ENCODE measurements at places on chromosomes 5 and 9.
A peak's percentile ranks its signal among the peaks of the same experiment; 100 is the strongest.

GRCh38 chr9:32350682-32351081 is 33.8 kb upstream of the ACO1 start:
- no peak for DNase-seq

DNA sequence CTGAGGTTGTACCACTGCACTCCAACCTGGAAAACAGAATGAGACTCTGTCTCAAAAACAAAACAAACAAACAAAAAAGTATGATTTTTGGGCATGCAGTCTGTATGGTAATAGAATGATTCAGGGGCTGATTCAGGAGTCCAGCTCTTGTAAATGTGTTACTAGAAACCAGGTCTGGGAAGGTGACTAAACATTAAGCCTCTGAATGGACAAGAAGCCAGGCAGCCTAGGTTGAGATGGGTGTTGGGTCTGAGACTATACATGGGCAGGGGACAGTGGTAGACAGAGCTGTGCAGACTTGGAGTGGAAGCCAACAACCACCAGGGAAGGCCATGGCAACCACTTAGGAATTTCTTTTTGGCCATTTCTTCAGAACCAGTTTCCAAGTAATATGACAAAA is 64.9 kb upstream of the TLE1 start:
- no peak for DNase-seq

DNA sequence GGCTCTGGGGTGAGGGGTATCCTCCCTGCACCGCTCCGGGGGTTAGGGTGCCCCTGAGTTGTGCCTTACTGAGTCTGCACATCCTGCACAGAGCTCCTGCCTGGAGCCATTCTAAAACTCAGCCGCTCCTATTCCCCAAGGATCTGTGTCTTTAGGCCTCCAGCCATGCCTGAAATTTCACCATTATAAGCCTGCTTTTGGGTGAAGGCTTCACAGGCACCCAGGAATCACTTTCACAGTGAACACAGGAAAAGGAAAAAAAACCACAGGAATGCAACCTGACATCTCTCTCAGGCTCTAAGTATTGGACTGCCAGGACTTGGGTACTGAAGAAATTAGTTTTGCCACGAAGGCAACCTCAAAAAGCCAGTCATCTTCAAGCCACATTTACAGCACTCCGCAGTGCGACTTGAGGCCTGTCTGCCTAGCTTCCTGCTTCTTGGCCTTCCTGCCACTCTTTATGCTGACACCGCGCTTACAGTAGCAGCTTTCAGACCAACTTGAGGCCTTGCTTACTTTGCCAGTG is 30.9 kb downstream of the GALNT10 start:
- DNase-seq = peak; percentile 79

- peak; percentile 19 for DNase-seq
Measured at GRCh38 chr5:61280205-61280604, 51.9 kb upstream of the ZSWIM6 start.

- DNase-seq = no peak
Measured at GRCh38 chr9:110319781-110320492, 17.7 kb downstream of the TXNDC8 start.

DNA sequence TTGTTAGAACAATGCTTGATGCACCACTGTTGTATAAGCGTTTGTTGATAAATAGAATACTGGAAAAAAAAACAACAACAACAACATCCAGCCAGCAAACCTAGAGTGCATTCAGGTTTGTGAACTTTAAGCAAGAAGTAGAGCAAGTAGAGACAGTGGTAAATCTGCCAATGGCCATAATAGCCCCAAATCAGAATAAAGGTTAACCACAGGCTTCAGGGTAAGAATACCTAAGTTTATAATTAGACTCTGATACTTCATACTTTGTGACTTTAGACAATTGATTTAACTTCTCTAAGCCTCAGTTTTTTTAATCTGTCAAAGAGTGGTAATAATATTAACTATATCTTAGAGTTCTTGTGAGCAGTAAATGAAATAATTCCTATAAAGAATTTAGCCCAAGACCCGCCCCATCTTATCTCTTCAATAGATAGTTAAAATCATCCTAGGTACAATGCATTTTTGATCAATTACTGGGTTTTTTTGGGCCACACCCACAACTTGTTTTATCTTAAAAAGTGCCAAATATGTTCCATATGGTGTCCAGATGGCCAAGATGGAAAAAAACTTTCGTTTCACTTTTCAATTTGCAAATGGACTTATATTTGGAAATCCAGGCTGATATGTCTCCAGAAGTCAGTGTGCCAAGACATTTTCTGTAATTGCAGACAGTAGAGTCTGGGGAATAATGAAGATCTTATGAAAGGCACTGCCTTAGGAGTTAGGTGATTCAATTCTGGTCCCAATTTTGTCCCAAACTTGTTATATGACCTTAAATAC is 24.5 kb upstream of the DPYSL3 start:
- no peak for DNase-seq

DNA sequence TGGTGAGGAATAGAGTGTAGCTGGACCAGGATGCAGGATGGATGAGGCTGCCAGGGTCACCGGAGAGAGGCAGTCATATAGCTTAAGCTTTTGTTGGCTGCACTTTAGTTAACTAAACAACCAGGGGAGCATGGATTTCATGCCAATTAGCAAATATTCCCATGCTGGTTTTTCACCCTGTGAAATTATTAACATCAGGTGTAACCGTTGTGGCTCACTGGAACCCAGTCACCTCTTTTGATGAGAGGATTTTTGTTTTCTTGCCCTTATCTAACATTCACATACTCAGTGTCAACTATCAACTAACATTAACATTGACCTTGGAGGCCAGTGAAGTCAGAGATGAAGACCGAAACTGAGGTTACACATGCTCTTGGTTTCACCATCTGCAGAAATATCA is 97.2 kb upstream of the BASP1 start:
- no peak for DNase-seq

GRCh38 chr9:107237873-107238272 is 45.2 kb upstream of the RAD23B start:
- no peak for DNase-seq

GRCh38 chr5:147892696-147893296 is 13.5 kb downstream of the C5orf46 start:
- DNase-seq = no peak

GRCh38 chr9:106286249-106286648 is 576.7 kb upstream of the ZNF462 start:
- no peak for DNase-seq

DNA sequence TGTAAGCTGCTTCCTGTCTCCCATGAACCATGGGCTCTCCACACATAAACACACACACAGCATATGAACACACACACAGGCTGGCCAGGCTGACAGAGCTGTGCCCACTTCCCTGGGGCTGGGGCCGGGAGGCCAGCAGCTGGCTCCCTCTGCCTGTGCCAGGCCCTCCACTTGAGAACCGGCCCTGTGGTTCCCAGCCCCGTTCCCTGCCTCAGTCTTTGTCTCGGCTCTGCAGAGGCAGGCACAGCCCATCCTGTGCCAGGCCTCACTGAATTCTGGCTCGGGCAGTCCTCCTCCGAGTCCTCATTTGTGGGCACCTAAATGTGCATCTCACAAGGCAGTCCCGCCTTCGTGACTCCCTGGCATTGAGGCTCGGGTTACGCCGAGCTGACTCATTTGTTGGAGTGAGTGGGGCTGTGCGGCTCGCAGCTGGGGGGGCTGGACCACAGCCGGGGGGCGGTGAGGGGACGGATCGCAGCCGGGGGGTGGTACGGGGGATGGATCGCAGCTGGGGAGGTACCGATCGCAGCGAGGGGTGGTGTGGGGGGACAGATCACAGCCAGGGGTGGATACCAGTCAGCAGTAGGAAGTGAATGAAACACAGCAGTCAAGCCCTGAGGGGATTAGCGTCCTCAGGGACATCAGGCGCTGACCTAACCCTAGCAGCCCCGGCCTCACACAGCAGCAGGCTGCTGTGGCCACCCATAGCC is 72.3 kb downstream of the PSMB7 start:
- DNase-seq = no peak

- DNase-seq = no peak
Measured at GRCh38 chr5:102216678-102217077, 79.4 kb downstream of the SLCO4C1 start.

- DNase-seq = no peak
Measured at GRCh38 chr9:112103405-112103804, 71.7 kb downstream of the SUSD1 start.

GRCh38 chr5:132050661-132051552 is 9.5 kb upstream of the IL3 start:
- DNase-seq = no peak

DNA sequence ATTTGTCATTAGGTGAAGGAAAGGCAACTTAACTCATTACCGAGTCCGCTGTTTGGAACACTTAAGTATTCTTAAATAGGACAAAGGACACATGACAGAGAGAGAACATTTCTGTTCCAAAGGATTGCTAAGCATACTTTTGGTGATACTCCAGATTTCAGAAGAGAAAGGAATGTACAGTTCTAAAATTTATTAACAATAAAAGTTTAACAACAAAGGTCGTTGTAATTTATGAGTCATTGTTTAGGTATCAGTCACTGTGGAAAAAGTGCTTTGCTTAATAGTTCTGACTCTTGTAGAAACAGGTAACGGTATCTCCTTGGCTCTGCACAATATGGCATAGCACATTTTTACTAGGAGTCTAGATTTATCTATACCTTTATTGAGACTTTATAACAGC is 36.3 kb upstream of the PAM start:
- no peak for DNase-seq

- DNase-seq = no peak
Measured at GRCh38 chr9:114911167-114911821, 19.1 kb downstream of the TNFSF8 start.

DNA sequence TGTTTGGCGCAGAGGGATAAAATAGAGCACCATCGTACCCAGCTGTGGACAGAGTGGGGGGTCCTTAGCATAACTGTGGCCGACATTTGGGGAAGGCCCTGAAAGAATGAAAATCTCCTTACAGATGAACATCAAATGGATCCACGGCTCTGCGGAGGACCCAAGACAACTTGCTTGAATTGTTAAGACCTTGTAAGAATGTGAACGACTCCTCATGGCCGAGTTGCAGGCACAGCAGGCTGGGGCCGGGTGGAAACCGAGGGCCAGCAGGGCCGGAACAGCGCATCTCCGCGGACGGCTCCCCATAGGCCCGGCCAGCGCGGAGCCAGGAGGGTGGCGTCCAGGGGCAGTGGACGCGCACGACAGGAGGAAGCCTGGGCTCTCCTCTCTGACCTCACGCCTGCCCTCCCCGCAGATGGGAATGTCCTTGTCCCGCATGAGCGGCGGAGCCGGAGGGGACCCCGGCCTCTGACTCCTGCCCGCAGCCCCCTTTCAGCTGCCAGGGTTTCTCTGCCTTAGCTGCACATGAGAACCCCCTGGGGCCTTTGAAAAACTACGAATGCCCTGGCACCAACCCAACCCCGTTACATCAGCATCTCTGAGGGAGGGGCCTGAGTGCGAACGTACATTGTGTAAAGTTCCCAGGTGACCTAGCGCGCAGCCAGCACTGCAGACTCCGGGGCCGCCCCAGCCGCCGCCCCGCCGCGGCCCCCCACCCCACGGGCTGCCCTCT is 36.2 kb upstream of the PTCH1 start:
- DNase-seq = no peak

DNA sequence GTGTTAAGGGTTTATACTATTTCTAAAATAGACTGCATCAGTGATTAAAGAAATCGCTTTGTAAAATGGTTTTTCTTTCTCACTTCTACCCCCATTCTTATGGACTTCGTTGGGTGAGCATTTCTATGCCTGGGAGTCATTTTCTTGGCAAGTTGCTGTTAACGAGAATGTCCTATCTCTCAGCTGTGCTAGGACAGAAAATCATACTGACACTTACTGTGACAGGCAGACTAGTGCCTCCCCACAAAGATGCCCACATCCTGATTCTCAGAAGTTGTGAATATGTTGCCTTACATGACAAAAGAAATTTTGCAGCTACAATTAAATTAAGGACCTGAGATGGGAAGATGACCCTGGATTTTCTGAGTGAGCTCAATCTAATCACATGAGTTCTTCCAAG is 65.1 kb upstream of the NMUR2 start:
- DNase-seq = peak; percentile 6

DNA sequence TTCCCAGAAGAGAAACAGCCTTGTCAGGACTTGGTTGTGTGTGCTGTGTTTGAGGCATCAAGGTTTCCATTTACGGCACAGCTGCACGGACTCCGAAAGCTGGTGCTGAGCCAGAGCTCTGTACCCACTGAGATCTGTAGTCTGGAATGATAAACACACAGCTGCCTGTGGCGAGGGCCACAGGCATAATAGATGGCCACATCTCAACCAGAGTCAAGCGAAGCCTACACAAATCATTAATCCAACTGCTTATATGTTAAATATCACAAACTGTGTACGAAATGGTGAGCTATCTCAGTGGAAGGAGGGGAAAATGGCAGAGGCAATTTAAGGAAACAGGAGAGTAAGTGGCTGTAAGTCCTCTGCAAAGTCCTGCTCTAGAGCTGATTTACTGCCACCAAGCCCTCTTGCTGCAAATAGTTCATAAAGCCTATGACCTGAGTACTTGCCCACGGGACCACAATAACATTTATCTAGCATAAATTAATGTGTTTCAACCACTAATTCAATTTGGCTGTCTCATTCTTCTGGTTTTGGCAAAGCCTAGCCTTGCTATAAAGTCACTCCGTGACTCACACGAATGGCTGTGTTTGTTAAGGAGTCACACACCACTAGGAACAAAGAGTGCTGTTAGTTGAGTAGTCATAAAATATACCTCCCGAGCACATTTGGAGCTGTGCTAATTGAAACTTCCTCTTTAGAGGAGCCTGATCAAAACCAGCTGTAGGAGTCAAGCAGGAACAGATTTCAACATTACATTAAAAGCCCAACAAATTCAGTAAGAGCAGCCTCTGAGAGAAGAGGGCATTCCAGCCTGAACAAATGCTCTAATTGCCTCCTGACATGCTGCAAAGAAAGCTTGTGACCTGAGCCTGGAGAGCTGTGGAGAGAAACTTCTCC is 738.6 kb upstream of the ZNF608 start:
- no peak for DNase-seq

DNA sequence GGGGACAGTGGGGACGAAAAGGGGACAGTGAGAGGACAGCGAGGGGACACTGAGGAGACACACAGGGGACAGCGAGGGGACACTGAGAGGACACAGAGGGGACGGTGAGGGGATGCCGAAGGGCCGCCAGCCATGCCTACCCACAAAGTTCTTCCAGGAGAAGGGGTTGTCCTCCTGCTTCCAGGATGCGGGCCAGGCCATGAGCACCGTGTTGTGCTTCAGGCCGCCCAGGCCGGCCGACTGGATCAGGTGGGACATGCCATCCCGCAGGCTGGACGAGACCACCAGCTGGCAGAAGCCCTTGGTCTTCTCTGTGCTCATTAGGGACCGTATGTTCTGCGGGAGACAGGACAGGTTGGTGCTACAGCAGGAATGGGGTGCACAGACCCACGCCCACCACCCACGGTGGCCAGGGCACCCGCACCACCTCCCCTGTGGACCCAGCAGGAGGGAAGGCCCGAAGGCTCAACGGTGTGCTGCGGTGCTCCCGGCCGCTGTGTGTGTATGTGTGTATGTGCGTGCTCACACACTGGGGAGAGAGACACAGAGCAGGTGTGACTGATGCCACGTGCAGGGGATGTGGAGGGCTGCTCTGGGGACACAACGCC is 46.6 kb downstream of the SLC12A7 start:
- no peak for DNase-seq

GRCh38 chr9:132494857-132495256 is 84.8 kb downstream of the CFAP77 start:
- no peak for DNase-seq

- DNase-seq = no peak
Measured at GRCh38 chr9:14412775-14413174, 98.8 kb upstream of the NFIB start.

Measured in CD4-positive, alpha-beta T cell treated with Interleukin-4 for 4 hours (primary cell).